ENCODE measurements at places on chromosomes 6 and 20. TPM values are rescaled to one million over a fixed set of nuclear protein-coding genes. Genes with fewer than 3 reads are reported as not detected.

The PLCB4 gene
- 2.0 TPM for total RNA-seq

The SIRPA gene
- total RNA-seq = 16.6 TPM

The KCNK16 gene
- total RNA-seq = not detected

The MAK gene
- not detected for total RNA-seq

The C6orf52 gene
- not detected for total RNA-seq

The SRC gene
- 20.5 TPM for total RNA-seq

The LTA gene
- total RNA-seq = not detected

The VIP gene
- total RNA-seq = not detected

The SLC4A11 gene
- total RNA-seq = 1.0 TPM

The BANF2 gene
- not detected for total RNA-seq

The C20orf202 gene
- not detected for total RNA-seq

The NKX2-4 gene
- total RNA-seq = not detected

The NCOA7 gene
- 87.9 TPM for total RNA-seq

Data from smooth muscle cell of bladder (primary cell).